Epithelial cell of proximal tubule (primary cell): ENCODE measurements at places on chromosomes 7 and 10.

DNA sequence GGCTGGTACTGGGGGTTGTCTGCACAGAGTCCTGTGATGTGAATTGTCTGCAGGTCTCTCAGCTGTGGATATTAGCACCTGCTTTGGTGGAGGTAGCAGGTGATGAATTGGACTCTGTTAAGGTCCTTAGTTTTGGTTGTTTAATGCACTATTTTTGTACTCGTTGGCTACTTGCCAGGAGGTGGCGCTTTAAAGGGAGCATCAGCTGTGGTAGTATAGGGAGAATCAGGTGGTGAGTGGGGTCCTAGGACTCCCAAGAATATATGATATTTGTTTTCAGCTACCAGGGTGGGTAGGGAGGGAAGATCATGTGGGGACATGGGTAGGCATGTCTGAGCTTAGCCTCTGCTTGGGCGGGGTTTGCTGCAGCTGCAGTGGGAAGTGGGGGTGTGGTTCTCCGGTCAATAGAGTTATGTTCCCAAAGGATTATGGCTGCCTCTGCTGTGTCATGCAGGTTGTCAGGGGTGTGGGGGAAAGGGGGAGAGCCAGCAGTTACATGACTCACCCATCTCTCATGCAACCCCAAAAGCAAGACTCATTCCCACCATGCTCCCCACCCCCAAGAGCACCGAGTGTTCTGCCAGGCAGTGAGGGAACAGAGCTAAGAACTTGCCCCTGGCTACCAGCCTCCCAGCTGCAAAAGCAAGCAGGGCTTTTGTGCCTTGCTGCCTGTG, 53.7 kb upstream of the ZNF273 start:
- no peak for DNase-seq

GRCh38 chr10:131439705-131440104, 128.2 kb upstream of the TCERG1L start:
- no peak for DNase-seq

DNA sequence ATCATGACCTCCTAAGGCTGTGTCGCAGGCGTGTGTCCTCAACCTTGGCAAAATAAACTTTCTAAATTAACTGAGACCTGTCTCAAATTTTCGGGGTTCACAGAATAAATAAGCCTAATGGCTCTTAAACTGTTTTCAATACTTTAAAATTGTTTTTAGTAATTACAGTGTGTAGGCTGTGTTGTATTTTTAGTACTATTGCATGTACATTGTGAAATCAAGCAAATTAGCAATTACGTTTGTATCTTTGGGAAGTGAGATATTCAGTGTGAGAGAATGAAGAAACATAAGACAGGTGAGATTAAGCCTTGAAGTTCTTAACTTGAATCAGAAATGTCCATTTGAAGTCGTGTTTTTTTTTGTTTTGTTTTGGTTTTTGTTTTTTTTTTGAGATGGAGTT, 4.8 kb upstream of the AKR1B10 start:
- no peak for DNase-seq

- no peak for DNase-seq
Measured at GRCh38 chr10:11285171-11285570, 267.5 kb downstream of the CELF2 start.

DNA sequence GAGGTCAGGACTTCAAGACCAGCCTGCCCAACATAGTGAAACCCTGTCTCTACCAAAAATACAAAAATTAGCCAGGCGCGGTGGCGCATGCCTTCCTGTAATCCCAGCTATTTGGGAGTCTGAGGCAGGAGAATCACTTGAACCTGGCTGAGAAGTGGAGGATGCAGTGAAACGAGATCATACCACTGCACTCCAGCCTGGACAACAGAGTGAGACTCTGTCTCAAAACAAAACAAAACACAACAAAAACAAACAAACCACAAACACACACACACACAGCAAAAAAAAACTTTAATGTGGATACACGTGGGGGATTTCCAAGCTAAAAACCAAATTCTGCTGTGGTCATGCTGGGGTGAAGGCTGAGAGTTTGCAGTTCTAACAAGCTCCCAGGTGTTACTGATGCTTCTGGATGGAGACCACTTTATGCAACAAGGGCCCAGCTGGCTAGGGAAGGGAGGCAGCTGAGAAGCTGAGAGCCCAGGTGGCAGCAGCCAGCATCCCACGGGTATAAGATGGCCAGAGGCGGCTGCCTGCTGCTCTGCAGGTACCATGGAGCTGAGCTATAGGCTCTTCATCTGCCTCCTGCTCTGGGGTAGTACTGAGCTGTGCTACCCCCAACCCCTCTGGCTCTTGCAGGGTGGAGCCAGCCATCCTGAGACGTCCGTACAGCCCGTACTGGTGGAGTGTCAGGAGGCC, at the start of gene ZP3:
Gene ZP3 (plus strand): TSS at position 538 of the 699 bp plus-strand sequence. CDS start 15 bp downstream, at position 553.
- no peak for DNase-seq

GRCh38 chr10:6233725-6234277, 31.1 kb downstream of the PFKFB3 start:
- DNase-seq: no peak

GRCh38 chr10:97463363-97464132, 17.6 kb downstream of the ZDHHC16 start:
- no peak for DNase-seq

- no peak for DNase-seq
Measured at GRCh38 chr10:90167174-90168064, 466.0 kb downstream of the KIF20B start.
